ENCODE measurements at places on chromosomes 16 and 17.

DNA sequence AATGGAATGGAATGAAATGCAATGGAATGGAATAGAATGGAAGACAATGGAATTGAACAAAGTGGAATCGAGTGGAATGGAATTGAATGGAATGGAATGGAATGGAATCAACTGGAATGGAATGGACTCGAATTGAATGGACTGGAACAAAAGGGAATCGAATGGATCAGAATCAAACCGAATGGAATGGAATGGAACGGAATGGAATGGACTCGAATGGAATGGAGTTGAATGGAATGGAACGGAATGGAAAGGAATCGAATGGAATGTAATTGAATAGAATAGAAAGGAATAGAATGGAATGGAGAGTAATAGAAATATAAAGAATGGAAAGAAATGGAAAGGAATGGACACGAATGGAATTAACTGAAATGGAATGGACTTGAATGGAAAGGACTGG lies 475.2 kb upstream of the WSB1 start:
- no peak for DNase-seq

GRCh38 chr17:65742403-65743307 lies 181.2 kb upstream of the AXIN2 start:
- DNase-seq = no peak

GRCh38 chr16:81465375-81465943 lies 20.9 kb downstream of the CMIP start:
- DNase-seq = no peak

- no peak for DNase-seq
These were observed 3.5 kb downstream of the ELMO3 start for GRCh38 chr16:67202426-67202825.

GRCh38 chr17:33436321-33436720 lies 143.2 kb upstream of the ASIC2 start:
- no peak for DNase-seq

- DNase-seq = no peak
These were observed 843 bp downstream of the ZNF174 start for GRCh38 chr16:3401719-3402397.

GRCh38 chr16:3089717-3090592 lies 9.1 kb downstream of the ZSCAN10 start:
- DNase-seq = no peak

DNA sequence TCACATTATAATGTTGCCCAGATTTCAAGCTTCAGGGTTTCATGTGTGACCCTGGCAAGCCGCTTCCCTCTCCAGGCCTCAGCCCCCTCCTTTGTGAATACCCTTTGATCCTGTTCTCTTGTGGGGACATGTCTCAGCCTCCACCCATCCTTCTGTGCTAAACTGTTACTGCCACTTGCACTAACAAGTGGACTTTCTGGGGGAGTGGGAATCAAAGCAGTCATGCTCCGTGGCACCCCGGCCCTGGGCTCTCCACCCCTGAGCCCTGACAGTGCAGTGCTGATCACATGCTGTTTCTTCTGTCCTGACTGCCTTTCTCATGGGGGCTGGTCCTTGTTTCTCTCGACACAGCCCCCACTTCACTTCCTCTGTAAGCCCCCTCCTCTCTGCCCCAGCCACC lies 9.7 kb upstream of the DCAF7 start:
- no peak for DNase-seq

GRCh38 chr17:57482657-57483056 lies 226.3 kb downstream of the MSI2 start:
- no peak for DNase-seq

DNA sequence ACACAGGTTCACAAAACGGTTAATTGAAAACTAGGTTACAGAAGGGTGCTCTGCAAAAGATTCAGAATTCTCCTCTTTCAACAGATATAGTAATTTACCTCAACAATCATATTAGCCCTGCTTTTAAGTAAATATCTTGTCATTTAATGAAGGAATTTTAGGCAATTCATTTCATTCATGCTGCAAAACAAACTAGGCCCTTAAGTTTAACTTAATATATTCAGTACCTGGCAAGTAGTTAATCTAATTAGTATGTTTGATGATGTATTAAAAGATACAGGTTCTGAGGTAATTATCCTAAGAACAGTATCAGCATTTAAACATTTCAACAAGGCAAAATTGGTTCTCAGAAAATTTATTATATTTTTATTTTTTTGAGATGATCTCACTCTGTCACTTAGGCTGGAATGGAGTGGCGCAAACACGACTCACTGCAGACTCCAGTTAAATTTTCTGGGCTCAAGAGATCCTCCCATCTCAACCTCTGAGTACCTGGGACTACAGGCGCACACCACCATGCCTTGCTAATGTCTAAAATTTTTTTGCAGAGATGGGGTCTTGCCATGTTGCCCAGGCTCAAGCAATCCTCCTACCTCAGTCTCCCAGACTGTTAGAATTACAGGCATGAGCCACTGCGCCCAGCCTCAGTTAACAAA lies 44.9 kb downstream of the SMURF2 start:
- no peak for DNase-seq

- DNase-seq = no peak
These were observed 5.8 kb downstream of the THRA start for GRCh38 chr17:40068584-40068916.

DNA sequence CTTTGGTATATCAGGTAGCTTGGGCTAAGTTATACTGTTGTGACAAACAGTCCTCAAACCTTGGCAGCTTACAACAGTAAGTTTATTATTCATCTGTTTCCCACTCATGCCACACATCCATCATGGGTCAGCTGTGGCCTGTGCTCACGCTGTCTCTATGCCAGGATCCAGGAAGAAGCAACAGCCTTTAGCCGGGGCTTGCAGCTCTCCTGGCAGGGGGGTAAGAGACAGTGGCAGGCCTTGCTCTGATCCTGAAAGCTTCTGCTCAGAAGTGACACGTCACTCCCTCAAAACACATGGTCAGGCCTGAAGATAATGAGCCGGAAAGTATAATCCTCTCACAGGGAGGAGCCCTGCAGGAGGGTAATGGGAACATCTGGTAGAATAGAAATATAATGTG lies 377.6 kb downstream of the CPPED1 start:
- no peak for DNase-seq

DNA sequence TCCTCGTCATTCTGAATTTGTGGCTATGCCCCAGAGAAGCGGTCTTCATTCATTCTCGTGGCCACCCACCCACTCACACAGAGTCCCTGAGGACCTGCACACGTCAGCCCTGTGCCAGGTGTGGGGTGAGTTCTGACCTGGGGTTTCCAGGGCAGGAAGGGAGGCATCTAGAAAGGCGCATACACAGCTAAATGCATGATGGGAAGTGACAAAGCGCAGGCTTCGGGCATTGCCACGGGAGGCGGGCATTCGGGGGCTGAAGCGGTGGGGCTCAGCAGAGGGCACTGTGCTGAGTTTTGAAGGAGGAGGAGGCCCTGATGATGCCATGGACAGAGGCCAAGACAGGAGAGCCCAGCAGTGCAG lies 10.9 kb downstream of the UBALD2 start:
- no peak for DNase-seq

- no peak for DNase-seq
These were observed 408.4 kb downstream of the CPPED1 start for GRCh38 chr16:12395268-12395667.

DNA sequence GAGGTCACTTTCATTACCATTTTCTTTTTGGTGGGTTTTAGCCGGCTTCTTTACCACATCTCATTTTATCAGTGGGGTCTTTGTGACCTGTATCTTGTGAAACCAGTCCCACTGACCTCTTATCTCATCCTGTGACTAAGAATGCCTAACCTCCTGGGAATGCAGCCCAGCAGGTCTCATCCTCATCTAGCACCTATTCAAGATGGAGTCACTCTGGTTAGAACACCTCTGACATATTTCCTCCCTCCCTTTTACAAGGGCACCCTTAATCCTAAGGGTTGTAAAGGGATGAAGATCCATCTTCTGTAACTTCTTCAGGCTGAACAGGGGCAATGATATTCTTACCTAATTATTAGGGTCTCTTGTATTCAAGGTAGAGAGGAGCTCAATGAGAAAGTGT lies 107.9 kb upstream of the HAS3 start:
- DNase-seq = no peak

- no peak for DNase-seq
These were observed 263.2 kb downstream of the TOX3 start for GRCh38 chr16:52283584-52284375.

DNA sequence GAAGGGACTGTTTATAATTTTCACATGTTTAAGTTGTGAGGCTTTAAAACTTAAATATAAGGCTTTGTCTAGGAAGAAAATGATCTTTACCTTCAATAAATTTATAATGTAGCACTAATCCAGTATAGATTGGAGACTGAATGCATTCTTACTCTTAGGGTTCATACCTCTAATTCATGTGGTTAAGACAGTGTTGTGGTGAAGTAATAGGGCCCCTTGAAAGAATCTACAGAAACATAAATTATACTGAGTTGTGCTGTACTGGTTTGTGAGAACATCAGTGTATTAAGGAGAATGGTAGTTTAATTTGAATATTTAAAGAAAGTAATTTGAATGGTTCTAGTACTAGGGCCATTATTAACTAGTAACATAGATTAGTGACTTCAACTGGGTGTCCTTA lies 13.7 kb downstream of the HAPSTR1 start:
- no peak for DNase-seq

GRCh38 chr17:61756561-61756960 lies 106.8 kb downstream of the BRIP1 start:
- no peak for DNase-seq

GRCh38 chr17:9273428-9274391 lies 252.4 kb downstream of the NTN1 start:
- DNase-seq = no peak

DNA sequence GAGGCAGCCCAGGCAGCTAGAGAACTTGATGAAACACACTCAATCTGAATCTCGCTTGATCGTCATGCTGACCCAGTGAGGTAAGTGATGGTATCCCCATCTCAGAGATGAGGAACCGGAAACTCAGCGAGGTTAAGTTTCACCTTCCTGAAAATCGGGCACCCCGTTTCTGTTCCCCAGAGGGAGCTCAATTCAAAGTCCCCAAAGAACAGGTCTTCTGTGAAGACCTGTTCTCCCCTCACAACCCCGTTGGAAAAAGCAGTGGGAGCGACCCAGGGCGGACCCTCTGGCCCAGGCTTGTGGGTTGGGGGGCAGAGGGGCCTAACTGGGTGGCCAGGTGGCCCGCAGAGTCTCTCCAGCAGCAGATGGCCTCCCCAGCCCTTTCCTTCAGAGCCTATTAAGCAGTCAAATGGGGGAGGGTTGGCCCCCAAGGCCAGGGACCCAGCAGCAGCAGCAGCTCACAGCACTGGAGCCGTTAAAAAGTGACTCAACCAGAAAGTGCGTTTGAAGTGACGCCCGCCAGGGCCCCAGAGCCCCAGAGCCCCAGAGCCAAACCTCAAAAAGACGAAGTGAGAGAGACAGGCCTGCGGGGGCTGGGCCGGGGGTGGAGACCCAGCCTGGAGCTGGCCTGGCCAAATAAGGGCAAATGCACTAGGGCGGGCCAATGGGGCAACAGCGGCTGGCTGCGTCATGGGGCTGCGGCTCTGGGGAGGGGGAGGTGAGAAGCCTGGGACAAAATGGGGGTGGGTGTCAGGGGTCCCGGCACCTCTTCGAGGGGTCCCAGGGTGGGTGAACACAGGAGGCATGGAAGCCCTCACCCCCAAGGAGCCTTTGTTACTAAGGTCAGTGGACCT lies 9.2 kb upstream of the TSPOAP1 start:
- peak; percentile 83 for DNase-seq

GRCh38 chr16:17784073-17784472 lies 313.3 kb upstream of the XYLT1 start:
- no peak for DNase-seq

DNA sequence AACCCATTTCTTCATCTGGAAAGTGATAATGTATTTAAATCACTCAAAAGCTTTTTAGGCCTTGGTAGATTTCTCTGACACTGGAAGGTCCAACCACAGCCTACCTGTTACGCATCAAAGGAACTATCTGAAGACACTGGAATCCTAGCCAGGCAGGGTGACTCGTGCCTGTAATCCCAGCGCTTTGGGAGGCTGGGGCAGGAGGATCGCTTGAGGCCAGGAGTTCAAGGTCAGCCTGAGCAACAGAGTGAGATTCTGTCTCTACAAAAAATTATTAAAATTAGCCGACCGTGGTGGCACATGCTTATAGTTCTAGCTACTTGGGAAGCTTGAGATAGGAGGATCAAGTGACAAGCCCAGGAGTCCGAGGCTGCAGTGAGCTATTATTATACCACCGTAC lies 18.4 kb upstream of the G6PC1 start:
- no peak for DNase-seq

GRCh38 chr17:49914096-49914490 lies 54.9 kb upstream of the DLX4 start:
- no peak for DNase-seq

DNA sequence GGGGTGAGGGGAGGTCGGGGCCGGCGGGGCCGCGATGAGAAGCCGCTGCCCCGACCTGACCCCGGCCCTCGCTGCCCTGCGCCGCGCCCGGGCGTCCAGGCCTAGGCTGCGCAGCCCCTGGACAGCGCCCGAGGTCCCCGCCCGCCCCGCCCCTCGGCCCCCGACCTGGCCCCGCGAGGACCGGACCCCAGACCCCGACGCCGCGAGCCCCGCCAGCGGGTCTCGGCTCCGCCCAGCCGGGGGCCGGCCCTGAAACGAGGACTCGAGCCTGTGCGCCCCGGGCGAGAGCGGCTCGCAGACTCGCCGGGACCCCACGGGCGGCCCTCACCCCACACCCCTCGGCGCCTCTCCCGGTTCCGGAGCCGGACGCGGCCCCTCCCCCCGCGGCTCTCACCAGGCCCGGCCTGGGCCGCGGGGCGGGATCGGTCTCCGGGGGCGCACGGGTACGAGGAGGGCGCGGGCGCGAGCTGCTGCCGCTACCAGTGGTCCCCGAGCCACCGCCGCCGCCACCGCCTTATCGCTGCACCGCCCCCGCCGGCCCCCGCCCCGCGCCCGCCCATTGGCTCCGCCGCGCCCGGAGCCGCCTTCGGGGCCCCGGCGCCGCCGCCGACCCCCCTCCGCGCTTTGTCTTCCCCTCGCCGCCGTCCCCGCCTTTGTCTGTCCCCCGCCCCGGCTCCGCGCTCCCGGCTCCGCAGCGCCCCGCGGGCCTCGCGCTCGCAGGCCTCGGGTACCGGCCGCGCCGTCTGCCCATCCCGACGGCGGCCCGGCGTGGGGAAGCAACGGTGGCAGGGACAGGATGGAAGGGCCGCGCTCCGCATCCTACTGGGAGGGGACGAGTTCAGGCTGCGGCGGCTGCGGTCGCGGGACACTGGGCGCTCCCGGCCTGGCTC lies at the start of gene LIMD2:
Gene LIMD2, minus strand, starts transcription at position 488 of the 890 bp plus-strand sequence. CDS start 827 bp downstream, outside the sequence.
- DNase-seq = peak; percentile 62

GRCh38 chr17:33171931-33172330 lies 121.2 kb downstream of the ASIC2 start:
- DNase-seq = no peak

DNA sequence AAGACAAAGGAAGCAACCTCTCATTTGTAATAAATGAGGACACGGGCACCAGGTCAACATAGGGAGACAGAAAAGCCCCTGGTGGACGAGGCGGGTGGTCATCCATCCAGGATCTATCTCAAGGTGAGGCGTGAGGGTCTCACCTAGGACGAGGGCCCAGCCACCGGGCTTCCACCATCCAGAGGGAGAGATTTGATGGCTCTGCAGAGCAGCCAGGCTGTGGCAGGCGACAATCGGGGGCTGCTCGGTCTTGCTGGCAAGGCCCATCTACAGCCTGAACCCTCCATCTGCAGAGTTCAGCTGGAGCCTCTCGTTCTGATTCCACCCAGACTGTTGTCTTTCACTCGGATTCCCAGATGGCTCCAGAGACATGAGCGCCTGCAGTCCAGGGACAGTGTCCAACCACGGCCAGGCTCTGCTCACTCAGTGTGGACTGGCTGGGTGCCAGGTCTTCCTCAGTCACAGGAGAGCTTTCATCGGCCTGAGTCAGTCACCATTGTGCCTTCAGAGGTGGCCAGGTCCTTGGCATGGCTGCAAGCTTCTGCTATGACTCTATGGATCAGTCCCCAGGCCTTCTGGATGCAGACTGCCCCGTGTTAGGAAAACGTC lies 5.9 kb downstream of the LITAFD start:
- no peak for DNase-seq

All from activated CD4-positive, CD25-positive, alpha-beta regulatory T cell treated with anti-CD3 and anti-CD28 coated beads, Interleukin-2, amount 50 U/mL, for 16 hours (primary cell).